ENCODE measurements at places on chromosomes 3 and 15.

DNA sequence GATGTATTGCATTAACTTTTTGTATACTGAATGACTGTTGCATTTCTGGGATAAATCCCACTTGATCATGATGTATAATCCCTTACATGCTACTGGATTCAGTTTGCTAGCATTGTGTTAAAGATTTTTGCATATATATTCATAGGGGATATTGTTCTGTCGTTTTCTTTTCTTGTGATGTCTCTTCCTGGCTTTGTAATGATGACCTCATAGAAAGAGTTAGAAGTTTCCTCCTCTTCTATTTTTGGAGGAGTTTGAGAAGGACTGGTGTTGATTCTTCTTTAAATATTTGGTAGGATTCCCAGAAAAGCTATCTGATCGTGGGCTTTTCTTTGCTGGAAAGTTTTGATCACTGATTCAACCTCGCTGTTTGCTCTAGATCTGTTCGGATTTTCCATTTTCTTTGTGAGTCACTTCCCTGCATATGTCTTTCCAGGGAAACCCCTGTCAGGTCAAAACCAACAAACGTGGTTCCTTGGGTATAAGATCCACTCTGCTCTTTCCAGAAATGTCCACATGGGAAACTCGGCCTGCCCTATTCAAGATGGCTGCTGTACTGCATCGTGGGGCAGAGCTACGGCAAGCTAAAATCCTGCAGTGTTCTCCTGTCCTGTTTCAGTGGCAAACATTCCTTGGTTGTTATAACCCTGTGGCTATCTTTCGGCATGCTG, 120.4 kb downstream of the GABRG3 start:
- no peak for DNase-seq

DNA sequence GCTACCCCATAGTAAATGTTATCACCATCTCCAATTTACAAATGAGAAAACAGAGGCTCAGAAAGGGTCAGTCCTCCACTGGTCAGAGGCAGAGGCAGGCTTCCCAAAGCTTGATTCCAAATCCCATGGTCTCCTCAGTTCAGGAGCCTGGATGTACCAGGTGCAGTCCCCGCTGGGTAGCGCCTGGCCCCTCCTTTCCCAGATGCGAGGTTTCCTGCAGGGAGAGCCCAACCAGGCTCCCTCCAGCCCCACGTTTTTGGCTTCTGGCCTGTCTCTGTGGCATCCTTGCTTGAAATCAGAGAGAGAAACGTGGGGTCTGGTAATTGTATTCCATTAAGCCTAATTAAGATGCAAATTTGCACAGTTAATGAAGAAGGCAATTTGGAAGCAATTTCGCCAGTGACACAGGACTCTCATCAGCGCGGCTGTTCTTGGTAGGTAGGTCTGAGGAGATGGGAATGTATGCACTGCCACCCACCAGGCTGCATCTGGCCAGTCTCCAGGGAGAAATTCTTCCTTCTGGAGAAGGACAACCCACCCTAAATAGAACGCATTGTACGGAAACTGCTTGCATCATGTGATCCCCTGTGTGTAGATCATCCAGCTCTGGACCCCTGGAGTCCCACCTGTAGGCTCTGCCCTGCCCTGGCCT, 50.5 kb downstream of the HRH1 start:
- DNase-seq = no peak

- no peak for DNase-seq
These were observed 5.9 kb downstream of the MESP2 start for GRCh38 chr15:89781891-89782618.

DNA sequence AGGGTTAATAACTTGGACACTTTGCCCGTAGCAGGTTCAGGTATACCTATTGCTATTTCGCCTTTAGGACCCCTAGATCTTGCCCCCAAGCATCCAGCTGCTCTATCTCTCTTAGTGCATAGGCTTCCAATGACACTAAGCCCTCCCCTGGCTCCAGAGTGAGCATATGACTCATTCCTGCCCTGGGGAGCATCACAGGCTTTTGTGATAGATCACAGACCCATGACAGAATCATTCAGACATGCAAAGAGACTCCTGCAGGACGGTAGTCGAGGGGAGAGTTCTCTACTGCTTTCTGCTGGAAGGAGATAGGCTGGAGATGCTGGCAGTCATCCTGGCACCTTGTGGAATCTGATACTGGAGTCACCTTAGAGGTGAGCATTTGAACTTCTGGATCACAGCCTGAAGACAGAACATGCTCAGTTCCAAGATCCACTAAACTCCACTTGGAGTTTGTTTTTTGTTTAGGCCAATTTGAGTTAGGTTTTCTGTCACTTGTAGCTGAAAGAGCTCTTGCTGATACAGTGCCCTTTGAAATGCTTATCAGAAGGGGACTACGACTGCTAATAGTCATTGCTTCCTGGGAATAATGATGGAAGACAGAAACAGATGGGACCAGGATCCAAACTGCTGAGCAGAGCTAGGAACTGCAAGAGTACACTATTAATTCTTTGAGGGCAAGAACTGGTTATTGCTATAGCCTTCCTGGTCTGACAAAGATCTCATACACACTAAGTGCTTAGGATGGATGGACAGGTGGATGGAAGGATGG, 11.0 kb downstream of the LYSMD2 start:
- DNase-seq = no peak
